ENCODE measurements at places on chromosomes 2 and 18.

DNA sequence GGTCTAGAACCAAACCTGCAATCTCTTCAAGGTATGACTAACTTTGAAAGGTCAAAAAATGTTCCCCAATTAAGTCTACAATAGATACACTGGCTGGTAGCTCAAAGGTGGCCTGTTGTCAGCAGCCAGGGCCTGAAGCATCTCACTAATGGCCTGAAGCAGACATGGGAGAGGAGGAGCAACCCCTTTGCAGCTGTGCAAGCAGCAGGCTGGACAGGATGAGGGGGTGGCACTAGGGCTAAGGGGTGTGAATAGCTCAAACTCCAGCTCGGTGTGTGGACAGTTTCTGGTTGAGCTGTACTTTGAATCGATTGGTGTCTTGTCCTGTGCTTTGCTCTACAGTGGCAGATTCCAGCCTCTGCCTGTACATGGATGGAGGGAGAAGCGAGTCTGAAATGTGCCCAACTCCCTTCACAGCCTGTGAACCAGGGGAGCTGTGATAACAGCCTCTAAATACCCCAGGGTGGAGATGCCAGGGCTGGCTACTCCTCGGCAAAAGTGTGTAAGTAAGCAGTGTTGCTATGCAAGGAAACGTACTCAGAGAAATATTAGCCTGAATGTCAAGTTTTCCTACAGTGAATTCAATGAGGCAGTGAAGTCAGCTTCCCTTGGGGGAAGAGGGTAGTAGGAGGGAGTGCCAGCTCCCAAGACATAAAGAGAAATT is 34.7 kb upstream of the DTNB start:
- no peak for DNase-seq

DNA sequence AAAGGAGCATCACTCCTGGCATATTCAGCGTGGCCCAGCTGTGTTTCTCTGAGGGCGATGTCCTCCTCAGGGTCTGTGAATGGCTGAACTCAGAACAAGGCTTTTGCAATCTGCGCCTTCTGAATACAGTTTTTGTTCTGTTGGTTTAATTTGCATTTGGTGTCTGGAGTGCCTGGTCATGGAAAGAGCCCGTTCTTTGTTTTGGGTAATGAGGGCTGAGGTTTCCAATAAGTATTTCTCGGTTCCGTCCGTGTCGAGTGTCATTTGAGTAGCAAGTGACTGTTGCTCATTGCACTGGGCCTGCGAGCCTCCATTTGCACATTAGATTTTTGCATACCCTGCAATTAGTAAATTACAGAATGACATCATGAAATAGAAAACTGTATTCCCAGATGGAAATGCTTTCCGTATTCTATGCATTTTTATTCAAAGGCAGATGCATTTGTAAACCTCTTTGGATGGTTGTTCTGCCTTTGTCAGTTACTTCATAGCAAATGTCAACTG is 57.3 kb downstream of the NEDD4L start:
- DNase-seq: no peak

GRCh38 chr2:148006249-148007007 is 14.1 kb downstream of the ORC4 start:
- DNase-seq: no peak

- no peak for DNase-seq
Measured at GRCh38 chr2:42875880-42876279, 83.5 kb upstream of the HAAO start.

GRCh38 chr18:80137137-80137536 is 28.1 kb downstream of the ADNP2 start:
- no peak for DNase-seq

DNA sequence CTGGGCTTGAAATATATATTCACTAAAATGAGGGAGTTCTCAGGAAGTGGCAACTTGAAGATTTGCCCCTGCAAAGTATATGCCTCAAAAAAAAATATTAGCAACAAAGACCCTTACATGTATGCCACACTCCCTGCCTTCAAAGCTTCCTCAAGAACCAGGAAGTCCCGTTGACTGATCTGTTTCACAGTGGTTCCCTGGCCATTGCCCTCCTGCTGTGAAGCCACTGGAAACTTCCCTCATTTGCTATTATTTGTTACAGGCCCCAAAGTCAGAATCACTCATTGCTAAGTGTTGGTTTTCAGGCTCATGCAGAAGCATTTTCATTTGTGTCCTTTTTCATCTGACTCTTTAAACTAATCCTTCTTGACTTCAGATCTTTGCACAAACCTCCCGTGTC is 421.5 kb downstream of the ZNF521 start:
- no peak for DNase-seq

DNA sequence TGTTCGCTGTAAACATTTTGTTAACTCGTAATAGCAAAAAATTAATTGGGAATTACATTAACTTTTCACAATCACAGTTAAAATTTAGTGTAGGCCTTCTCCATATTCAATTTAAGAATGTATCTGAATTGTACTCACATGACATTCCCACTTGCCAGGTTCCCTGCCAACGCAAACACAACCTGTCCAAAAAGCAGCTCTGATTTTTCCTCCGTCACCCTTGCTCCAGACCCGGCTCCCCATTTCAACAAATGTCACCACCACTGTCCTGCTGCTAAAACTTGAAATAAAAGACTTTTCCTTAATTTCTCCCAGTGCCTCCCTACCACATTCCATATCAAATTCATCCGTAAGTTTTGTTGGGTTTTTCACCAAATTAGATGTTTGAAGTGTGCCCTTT is 120.3 kb downstream of the PIEZO2 start:
- DNase-seq: no peak

DNA sequence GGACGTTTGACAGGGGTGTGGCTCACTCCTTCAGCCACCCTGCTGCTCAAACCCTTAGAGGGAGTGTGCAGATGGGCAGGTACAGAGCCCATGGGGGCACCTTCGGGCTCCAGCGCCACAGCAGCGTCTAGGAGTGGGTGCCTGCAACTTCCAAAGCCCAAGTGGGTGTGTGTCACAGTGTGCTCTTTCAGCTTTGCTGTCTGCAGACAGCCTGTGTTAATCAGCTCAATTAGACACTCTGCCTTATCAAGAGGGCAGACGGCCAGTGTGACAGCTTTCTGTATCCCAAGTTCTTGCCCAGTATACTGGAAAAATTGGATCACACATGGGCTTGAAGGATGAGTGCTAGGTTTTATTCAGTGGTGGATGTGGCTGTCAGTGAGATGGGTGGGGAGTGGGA is 96.7 kb downstream of the AP1S3 start:
- DNase-seq: no peak

DNA sequence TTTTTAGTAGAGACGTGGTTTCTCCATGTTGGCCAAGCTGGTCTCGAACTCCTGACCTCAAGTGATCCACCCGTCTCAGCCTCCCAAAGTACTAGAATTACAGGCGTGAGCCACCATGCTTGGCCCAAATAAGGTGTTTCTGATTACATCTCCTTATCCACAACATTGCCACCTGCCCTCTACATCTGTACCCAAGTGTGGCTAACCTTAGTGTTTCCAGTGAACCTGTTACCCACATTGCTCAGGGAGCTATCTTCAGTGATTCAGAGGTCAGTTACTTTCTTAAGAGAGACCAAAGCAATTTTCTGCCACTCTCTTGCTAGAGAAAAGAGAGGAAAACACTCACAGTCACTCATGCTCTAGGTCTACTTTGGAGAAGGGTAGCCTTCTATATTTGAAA is 115.0 kb upstream of the SLC39A10 start:
- DNase-seq: no peak

DNA sequence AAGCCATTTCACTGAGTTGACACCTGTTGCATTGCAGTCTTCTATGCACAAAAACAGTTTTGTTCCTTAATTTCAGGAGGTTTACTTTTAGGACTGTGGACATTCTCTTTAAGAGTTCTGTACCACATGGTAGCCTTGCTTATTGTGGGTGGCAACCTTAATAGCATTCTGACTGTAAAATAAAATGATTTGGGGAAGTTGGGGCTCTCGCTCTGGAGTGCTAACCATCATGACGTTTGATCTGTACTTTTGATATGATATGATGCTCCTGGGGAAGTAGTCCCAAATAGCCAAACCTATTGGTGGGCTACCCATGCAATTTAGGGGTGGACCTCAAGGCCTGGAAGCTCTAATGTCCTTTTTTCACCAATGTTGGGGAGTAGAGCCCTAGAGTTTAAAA is 3.4 kb downstream of the CTLA4 start:
- no peak for DNase-seq

GRCh38 chr2:120246546-120247300 is 5.9 kb upstream of the RALB start:
- DNase-seq: no peak

- DNase-seq: no peak
Measured at GRCh38 chr2:9263428-9263827, 56.8 kb downstream of the ASAP2 start.

DNA sequence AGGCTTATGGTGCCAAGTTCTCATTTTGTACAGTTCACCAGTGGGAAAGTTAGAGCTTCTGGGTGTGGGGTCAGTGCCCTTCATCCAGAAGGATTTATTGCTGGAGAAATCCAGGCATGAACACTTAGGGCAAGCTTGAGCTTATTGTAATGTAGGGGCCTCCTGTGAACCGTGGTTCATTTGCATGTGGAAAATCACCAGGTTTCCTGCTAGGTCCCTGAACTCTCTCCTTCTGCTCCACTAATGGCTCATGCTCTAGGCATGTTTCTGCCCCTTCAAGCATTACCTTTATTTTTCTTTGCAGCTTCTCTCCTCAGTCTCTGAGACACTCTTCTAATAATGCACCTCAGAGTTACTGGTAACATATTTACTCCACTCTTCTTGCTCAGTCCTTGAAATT is 79.3 kb upstream of the FAM98A start:
- DNase-seq: no peak

DNA sequence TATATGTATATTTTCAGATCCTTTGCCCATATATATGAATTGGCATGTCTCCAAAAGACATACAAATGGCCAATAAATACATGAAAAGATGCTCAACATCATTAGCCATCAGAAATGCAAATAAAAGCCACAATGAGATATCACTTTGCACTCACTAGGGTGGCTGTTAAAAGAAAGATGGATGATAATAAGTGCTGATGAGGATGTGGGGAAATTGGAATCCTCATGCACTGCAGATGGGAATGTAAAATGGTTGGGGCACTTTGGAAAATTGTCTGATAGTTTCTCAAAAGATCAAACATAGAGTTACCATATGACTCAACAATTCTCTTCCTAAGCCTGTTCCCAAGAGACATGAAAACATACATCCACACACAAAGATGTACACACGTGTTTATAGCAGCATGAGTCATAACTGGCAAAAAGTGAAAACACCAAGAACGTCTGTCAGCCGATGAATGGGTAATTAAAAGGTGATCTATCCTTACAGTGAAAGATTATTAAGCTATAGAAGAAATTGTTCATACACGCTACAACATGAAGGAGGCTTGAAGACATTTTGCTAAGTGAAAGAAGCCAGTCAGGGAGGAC is 19.7 kb downstream of the NGEF start:
- DNase-seq: no peak

- no peak for DNase-seq
Measured at GRCh38 chr18:53795610-53796009, 428.9 kb downstream of the MBD2 start.

All from Right ventricle myocardium inferior (tissue), 1 donor.